Aorta (tissue), 5 donors: ENCODE measurements at places on chromosomes 5 and 9. TPM values are rescaled to one million over a fixed set of nuclear protein-coding genes. Genes with fewer than 3 reads are reported as not detected.

GRCh38 chr5:84292000-84292642 is 92.6 kb downstream of the EDIL3 start:
- DNase-seq, result no peak

DNA sequence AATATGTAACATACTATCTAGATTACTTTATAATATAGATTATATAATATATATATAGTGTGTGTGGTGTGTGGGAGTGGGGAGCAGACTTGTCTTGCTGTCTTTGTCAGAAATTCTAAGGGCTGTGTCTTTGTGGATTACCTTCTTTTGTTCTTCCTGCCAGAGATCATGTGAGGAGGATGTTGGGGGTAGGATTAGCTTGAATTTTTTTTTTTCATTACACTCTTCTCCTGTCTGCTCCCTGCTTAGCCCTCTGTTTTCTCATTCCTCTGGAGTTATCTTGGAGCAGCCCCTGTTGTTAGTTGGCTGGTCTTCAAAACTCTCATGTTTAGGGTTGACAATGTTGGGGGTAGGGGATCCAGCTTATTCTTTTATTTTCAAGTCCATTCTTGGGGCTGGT is 21.0 kb upstream of the C9orf40 start:
- DNase-seq, result no peak

GRCh38 chr9:119941091-119941490 is 571.9 kb upstream of the BRINP1 start:
- DNase-seq, result no peak

DNA sequence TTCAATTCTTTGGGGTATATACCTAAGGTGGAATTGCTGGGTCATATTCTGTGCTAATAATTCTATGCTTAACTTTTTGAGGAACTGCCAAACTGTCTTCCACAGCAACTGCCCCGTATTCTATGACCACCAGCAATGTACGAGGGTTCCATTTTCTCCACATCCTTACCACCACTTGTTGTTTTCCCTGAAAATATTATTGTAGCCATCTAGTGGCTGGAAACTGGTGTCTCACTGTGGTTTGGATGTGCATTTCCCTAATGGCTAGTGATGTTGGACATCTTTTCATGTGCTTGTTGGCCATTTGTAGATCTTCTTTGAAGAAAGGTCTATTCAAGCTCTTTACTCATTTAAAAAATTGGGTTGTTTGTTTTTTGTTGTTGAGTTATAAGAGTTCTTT is 30.7 kb downstream of the MSX2 start:
- DNase-seq, result no peak

Gene CBY3
- not detected for total RNA-seq

- no peak for DNase-seq
Observed at GRCh38 chr5:16965581-16965980, 29.5 kb upstream of the MYO10 start.

GRCh38 chr5:97914483-97914882 is 731.4 kb upstream of the RIOK2 start:
- no peak for DNase-seq

DNA sequence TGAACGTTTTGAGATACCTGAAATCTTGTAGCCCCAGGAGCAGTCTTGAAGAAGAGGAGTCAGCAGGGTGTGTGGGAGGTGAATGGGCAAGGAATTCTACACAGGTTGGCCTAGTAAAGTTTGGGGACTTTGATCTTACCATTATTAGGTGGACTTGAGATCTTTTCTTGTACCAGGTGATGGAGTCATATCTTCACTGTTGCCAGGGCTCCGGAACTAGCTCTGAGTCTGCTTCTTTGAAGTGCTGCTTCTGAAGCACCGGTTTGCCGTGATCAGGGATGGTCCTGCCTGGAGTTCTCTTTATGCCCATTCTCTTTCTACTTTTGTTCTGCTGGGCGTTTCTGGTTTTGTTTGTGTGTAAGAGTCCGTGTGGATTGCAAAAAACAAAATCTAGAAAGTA is 27.4 kb downstream of the RCL1 start:
- no peak for DNase-seq

GRCh38 chr9:29966247-29966646 is 2393.0 kb upstream of the C9orf72 start:
- no peak for DNase-seq

GRCh38 chr5:140690376-140690932 is 716 bp downstream of the HARS1 start:
- DNase-seq, result no peak

GRCh38 chr9:105142406-105143135 is 101.9 kb upstream of the SLC44A1 start:
- DNase-seq, result no peak

DNA sequence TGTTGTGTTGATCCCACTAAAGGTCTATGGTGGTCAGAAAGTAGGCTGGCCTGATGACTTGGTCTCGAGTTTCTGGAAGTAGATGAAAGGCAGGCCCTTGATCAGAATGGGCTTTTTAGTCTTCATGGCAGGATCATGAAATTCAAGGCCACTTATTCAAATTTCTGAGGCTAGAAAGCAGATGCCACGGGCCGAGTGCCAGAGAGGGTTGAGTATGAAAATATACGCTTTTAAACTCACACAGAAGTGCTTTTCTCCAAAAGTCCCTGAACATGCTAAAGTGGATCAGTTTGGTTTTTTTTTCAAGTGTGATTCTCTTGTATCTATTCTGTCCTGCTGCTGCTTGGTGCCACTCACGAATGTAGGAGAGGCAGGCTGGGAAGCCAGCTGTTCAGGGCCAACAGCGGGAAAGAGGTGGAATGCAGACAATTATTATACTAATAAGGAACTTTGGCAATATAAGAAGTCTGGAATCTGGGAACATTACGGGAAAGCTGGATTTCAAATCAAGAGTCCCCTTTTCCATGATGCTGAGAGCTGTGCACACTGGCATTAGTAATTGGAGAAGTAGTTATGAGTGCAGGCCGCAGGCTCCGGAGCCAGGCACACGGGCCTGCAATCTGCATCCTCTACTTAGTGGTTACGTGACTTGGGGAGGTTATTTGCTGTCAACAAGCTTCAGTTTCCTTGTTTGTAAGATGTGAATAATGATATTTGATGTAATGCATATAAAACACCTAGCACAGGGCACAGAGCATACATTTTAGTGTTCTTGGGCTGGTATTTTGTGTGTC is 95.8 kb downstream of the LMNB1 start:
- no peak for DNase-seq

DNA sequence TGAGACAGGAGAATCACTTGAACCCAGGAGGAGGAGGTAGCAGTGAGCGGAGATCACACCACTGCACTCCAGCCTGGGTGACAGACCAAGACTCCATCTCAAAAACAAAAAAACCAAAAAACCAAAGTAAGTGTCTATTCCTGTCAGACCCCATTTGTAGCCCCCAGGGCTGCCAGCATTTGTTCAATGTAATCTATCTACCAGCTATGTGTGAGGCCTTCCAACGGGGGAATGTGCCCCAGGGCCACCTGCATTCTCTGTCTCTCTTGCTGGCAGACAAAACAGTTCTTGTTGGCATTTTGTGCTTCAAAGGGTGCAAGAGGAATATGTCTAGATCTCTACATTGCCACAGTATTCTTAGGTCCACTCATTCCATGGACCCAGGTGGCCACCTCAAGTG is 34.1 kb downstream of the CD14 start:
- DNase-seq, result no peak

DNA sequence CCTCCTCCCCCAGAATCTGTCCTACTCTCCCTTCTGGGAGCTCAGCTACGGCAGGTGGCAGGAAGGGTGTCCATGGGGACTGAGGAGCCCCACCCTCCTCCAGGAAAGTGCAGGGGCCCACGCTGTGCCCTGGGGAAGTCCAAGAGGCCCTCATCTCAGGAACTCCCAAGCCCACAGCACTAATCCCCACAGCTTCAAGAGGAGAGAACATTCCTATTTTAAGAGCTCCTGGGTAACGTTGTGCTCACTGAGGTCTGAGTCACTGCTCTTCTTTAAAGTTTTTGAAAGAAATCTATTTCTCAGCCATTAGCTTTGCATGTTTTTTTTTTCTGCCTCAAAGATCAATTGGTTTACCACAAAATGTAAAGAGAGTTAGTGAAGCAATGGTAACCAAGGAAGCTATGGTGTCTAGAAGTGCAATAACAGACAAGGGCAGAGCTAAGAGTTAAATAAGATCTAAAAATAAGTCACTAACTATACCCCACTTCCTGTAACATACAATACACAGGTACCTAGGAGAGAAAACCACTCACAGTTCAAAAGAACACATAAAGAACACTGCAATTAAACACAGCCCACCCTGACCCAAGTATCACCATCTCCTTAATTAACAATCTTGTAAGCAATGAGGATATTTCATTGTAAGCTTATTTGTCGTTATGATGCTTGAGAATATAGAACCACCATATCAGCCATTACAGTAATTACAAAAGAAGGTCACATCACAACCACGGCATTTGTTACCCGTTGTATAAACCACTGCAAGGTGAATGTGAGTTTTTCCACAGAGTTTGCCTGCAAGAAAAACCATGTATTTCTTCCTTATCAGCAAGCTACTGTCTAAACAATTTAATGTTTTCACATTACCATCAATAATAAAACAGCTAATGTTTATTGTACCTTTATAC is 382.3 kb upstream of the SLC30A5 start:
- no peak for DNase-seq
